ENCODE measurements at places on chromosomes 16 and 17.

DNA sequence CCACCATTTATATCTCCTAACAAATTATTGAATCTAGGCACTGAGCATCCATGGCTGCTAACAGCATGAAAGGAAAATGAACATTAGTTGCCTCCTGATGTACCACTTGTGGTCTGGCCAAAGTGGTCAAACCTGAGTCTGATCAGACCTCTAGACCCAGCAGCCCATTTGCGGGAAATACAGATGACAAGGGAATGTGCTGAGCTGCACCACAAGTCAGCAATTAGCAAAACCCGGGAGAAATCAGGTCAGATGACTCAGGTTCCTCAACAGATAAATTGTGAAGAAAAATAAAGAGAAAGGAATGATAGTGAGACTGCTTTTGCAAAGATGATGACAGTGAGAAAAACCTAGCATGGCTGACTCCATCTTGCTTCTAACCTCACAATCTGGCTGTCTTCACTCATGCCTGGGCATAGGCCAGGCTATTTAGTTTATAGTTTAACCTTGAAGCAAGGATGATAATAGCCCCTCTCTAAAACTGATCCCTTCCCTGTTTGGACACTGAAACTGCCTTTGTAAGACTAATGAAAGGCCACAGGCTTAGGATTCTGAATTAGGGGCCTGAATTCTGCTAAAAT is 142.7 kb upstream of the ASIC2 start:
- H3K4me3 ChIP-seq: no peak overlapping the region
- DNase-seq: no peak
- no peak overlapping the region for H3K27ac ChIP-seq
- no peaks in the 10 kb centered on the region for H3K4me1 ChIP-seq
- H3K27me3 ChIP-seq: no peaks in the 10 kb centered on the region

- no peak for DNase-seq
- H3K4me3 ChIP-seq: peak overlapping the region; percentile 28
- H3K36me3 ChIP-seq: no peaks in the 10 kb centered on the region
- H3K27ac ChIP-seq: peak overlapping the region; percentile 98
Observed at GRCh38 chr17:81401723-81402529, 6.7 kb downstream of the BAHCC1 start.

DNA sequence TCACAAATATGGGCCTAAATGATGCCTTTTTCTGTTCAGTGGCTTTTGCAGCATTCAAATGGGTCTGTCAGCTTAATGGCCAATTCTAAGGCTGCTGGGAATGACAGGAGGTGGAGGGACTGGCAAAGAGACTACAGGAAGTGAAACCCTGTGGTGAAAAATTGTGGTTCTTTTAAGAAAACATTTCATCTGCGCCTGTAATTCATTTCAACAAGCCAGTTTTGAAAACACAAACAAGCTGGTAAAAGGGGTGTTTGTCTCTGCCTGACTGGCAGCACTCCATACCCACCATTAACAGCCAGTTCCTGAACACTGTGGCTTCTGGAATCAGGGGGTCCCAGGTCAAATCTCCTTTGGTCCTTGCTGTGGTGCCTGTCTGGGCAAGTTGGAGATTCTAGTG is 3.6 kb upstream of the KDM8 start:
- H3K4me3 ChIP-seq: no peak overlapping the region
- H3K27ac ChIP-seq: peak overlapping the region; percentile 49
- H3K36me3 ChIP-seq: no peaks in the 10 kb centered on the region
- H3K4me1 ChIP-seq: peaks cover 16% of the 10 kb centered on the region
- H3K27me3 ChIP-seq: no peaks in the 10 kb centered on the region
- DNase-seq: no peak

GRCh38 chr17:50148226-50149090 is 2.0 kb downstream of the PPP1R9B start:
- peaks cover 34% of the 10 kb centered on the region for H3K36me3 ChIP-seq
- peak; percentile 82 for DNase-seq
- peaks cover 58% of the 10 kb centered on the region for H3K4me1 ChIP-seq

- no peaks in the 10 kb centered on the region for H3K27me3 ChIP-seq
- DNase-seq: no peak
- H3K4me1 ChIP-seq: peaks cover 47% of the 10 kb centered on the region
- no peak overlapping the region for H3K4me3 ChIP-seq
- H3K36me3 ChIP-seq: no peaks in the 10 kb centered on the region
Observed at GRCh38 chr17:74752415-74752814, 4.0 kb downstream of the NHERF1 start.

DNA sequence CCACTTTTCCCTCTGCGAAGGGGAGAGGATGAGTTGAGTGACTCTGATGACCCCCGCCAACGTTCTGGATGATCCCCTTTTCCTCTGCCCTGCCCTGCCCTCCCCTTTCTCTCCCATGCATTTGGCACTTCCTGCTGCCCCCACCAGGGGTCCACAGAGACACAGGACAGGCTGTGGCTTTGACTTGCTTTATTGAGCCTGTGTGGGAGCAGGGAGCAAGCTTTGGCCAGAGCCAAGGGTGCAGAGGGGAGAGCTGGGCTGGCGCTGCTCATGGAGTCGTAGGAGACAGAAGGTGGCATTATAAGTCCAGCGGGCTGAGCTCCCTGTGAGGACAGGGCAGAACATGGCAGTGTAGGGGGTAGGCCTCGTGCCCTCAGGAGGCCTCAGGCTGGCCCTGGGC is 1.6 kb downstream of the PPY start:
- no peak overlapping the region for H3K27ac ChIP-seq
- no peak for DNase-seq
- peaks cover 4% of the 10 kb centered on the region for H3K4me1 ChIP-seq
- H3K36me3 ChIP-seq: no peaks in the 10 kb centered on the region

DNA sequence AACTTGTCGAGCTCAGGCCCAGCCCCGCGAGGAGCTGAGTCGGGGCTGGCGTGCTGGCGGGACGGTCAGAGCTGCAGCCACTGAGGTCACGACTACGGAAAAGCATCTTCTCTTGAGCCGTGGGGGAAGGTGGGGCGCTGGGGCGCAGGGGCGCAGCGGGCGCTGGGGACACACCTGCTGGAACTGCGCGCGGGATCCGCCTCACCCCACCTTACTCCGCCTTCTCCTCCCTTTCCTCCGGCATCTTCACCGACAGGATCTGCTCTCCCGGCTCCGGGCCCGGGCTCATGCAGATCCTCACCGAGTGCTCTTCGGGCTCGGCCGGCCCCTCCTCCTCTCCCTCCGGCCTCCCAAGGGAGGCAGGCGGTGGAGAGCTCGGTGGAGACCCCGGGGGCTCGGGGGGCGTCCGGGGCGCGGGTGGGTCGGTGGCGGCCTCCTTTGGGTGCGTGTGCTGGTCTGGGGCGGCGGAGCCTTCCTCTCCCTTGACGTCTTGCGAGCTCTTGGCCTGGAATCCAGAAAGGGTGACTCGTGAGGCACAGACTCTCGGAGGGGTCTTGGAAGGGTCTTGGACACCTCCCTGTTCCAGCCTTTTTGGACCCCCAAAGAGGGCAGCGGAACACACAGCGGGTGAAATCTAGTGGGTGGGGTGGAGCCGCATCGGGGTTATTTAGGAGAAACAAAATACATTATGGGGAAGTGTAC is 81.8 kb upstream of the KIFC3 start:
- H3K4me3 ChIP-seq: no peak overlapping the region
- no peak for DNase-seq
- H3K27me3 ChIP-seq: peaks cover 26% of the 10 kb centered on the region
- H3K4me1 ChIP-seq: no peaks in the 10 kb centered on the region
- H3K36me3 ChIP-seq: no peaks in the 10 kb centered on the region

GRCh38 chr16:5033256-5034166 is at the start of gene NAGPA:
Gene NAGPA (minus strand): TSS chr16:5033935. CDS start chr16:5033914, 21 bp downstream.
- H3K4me3 ChIP-seq: peak within 1 kb of the TSS; percentile 95
- H3K27ac ChIP-seq: peak within 1 kb of the TSS; percentile 81
- DNase-seq: peak; percentile 94
- peaks cover 16% of the 10 kb centered on the region for H3K4me1 ChIP-seq

DNA sequence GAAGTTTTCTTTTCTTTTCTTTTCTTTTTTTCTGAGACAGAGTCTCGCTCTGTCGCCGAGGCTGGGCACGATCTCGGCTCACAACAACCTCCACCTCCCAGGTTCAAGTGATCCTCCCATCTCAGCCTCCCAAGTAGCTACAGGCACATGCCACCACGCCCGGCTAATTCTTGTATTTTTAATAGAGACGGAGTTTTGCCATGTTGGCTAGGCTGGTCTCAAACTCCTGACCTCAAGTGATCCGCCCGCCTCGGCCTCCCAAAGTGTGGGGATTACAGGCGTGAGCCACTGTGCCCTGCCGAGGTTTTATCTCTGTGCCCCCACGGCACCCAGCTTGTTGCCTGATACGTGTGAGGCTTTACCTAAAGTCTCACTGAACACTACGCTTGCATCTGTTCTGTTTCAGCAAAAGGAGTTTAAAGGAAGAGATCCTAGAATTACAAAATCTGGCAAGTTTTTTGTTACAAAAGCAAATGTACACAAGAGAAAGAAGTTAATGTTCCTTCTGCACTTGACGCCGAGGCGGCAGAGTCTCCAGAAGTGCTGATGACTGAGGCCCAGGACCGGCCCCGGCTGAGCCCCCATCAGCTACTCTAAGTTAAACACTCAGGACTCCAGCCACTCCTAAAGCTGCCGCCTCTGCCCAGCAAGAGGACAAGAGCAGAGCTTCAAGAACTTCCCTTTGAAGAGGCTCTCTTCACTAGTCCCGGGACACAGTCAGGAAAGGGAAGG is 9.2 kb downstream of the ABCA3 start:
- H3K27me3 ChIP-seq: no peaks in the 10 kb centered on the region
- peaks cover 19% of the 10 kb centered on the region for H3K4me1 ChIP-seq
- H3K4me3 ChIP-seq: peak overlapping the region; percentile 2

DNA sequence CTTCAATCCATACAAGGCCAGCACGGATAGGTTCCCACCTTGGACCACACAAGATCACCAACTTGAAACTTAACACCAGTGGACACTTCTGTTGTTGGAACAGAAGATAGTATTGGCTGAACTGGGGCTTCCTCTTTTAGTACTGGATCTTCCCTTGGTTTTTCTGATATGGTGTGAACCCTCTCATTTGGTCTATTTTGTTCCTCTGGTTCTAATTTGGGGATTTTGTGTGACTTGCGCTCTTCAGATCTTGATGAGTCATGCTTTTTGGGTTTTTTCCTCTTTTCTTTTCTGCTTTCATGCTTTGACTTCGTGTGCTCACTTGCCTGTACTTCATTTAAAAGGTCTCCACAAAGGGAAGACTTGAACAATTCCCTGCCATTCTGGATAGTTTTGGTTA is 39.0 kb downstream of the SOST start:
- no peaks in the 10 kb centered on the region for H3K36me3 ChIP-seq
- H3K4me1 ChIP-seq: peaks cover 8% of the 10 kb centered on the region
- no peaks in the 10 kb centered on the region for H3K27me3 ChIP-seq
- DNase-seq: no peak
- H3K4me3 ChIP-seq: no peak overlapping the region

DNA sequence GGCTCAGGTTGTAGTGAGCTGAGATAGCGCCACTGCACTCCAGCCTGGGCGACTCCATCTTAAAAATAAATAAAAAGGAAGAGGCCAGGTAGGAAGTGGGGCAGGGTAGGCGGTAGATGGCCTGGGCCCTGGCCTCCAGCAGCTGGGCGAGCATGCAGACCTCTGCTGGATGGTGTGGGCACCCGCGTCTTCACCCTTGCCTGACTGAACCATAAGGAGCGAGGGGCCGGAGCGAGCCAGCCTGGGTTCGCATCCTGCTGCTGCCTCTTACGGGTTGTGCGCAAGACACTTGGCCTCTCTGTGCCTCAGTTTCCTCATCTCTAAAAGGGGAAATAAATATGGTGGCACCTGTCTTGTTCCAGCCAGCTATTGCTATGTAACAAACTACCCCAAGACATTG is 146.1 kb upstream of the GSE1 start:
- peaks cover 21% of the 10 kb centered on the region for H3K4me1 ChIP-seq
- no peak overlapping the region for H3K4me3 ChIP-seq
- H3K27ac ChIP-seq: no peak overlapping the region

All from lower lobe of right lung (tissue), 2 donors.